M059J (cell line): ENCODE measurements at places on chromosomes 2 and 18.

GRCh38 chr2:85830645-85831044, 58.1 kb downstream of the ST3GAL5 start:
- DNase-seq: no peak

DNA sequence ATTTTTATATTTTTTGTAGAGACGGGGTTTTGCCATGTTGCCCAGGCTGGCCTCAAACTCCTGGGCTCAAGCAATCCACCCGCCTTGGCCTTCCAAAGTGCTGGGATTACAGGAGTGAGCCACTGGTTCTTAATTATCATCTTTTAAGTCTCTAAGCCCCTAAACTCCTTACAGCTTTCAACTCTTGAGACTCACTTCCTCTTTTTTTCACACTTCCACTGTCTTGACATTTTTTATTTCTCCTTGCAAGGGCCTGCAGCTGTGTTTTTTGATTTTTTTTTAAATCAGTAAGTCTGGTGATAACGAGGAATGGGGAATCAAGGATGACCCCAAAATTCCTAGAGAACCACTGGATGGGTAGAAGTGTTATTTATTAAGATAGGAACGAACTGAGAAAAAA, 8.6 kb upstream of the ABCB11 start:
- no peak for DNase-seq

DNA sequence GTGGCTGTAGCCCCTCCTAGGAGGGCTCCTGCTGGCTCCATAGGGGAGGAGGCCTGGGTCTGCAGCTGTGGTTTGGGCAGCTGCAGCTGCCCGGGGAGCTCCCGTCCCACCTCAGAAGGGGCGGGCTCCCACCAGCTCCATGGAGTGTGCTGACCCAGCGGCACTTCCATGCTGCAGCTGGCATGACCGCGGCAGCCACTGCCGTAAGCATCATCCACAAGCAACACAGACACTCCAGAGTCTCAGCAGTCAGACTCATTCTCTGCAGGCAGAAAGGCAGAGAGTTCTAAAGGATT, 660.1 kb upstream of the RAB6C start:
- DNase-seq: no peak

- DNase-seq: no peak
Measured at GRCh38 chr2:215442401-215442787, 6.5 kb upstream of the FN1 start.

GRCh38 chr2:125471963-125472362, 1184.0 kb upstream of the GYPC start:
- DNase-seq: peak; percentile 46

DNA sequence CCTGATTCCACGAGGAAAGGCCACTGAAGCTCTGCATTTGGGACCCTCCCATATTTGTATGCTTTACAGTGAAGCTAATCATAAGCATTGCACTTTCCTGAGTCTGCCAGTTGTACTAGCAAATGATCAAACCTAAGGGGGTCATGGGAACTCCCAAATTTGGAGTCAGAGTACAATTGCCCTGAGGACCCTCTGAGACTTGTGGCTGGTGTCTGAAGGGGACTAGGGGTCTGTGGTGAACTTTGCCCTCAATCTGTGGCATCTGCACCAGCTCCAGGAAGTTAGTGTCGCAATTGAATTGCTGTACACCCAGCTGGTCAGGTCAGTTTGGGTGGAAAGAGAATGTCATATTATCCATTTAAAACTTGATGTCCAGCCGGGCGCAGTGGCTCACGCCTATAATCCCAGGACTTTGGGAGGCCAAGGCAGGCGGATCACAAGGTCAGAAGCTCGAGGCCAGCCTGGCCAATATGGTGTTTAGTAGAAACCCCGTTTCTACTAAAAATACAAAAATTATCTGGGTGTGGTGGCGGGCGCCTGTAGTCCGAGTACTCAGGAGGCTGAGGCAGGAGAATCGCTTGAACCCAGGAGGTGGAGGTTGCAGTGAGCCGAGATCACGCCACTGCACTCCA, 18.1 kb downstream of the SOWAHC start:
- DNase-seq: no peak

- no peak for DNase-seq
Measured at GRCh38 chr2:140603416-140603815, 1527.4 kb downstream of the LRP1B start.

DNA sequence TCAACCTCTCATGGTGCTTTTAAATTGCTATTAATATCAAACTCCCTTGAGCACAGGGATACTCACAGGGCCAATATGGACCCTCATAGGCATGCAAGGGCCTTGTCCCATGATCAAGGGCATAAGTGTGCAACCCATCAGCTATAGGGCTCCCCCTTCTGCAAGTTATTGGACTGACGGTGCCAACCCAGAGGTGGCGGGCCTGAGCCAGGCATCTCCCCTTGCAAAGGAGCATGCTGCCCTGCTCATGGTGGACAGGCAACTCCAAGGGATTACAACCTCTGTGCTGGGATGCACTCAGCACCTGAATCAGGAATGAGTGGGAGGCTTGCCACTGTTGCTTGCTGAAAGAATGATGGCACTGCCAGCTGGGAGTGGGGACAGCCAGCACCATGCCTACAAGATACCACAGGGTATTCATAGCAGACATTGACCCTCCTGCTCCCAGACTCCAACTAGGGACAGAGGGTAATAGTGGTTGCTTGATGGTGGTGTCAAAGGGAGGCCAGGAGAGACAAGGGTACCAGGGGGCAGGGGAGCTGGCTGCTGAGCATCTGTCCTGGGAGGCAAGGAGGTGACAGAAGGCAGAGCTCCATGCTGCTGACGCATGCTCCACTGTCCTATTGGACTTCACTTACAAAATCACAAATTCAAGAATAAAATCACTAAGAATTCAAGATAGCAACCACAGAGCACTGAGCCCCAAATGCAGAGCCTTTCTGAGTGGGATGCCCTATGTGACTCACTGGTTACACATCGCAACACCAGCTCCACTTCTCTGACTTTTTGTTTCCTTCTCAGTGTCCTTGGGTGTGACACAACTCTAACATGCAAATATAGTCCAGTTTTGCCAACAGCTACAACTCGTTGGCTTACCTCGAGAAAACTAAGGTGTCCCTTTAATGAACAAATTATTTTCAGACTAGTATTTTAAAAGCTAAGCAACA, 157.1 kb upstream of the CCDC150 start:
- peak; percentile 84 for DNase-seq

- no peak for DNase-seq
Measured at GRCh38 chr18:3848316-3848715, 398.3 kb downstream of the TGIF1 start.

GRCh38 chr2:173963817-173964564, 1.2 kb downstream of the SP3 start:
- DNase-seq: peak; percentile 85

- peak; percentile 95 for DNase-seq
Measured at GRCh38 chr2:3282056-3282998, 95.3 kb downstream of the EIPR1 start.
